ENCODE measurements at places on chromosomes 7 and 10.

DNA sequence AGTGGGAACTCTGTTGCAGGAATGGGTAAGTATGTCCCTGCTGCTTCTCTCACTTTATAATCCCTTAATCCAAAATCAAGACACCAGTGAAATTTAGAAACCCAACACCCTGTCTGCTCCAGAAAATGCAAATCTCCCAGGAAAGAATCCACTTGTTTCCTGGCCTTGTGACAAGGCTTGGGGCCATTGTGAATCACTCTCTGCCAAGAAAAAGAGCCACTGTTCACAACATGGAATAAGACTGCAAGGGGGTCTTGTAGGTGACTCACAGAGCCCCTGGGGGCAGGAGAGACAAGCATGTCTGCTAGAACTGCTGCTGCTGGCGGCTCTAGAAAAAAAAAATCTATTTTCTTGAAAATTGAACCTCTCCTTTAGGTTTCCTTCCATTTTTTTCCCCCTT is 191.2 kb downstream of the SORCS1 start:
- DNase-seq: no peak

DNA sequence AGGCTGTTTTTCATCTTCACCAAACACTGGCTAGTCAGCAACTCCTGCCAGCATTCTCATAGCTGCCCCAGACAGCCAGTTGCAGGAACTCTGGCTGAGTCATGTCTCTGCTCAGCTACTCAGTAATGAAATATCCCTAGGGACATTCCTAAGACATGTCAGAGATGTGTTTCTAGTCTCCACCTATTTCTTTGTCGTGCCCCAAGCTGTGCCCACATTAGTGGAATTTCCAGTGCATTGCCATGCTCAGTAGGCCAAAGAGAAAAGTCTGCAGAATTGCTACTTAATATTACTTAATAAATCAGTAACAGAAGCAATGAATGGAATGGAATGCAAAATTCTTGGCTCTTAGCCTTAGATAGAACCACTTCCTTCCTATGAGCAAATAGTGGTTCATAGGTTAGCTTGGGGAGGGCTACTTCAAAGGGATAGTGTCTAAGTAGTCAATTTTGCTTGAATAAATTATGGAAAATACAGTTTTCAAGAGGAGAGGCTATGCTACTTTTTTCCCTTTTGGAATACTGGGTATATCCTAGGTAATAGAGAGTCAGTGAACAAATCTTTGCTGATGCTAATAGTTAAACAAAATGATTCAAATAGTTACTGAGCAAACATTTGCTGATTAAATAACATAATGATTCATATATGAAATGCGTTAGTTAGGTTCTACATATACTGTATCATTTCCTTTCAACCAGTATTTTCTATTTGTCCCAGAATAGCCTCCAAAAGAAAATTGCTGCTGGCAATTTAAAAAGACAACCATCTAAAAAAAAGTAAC is 23.6 kb upstream of the SEMA3C start:
- no peak for DNase-seq

GRCh38 chr7:150381096-150381495 is 2.0 kb downstream of the ZNF775 start:
- DNase-seq: no peak

GRCh38 chr10:125629758-125630376 is 53.1 kb downstream of the TEX36 start:
- no peak for DNase-seq

GRCh38 chr10:17216901-17217395 is 11.1 kb upstream of the VIM start:
- DNase-seq: no peak

GRCh38 chr10:107653832-107654287 is 489.4 kb upstream of the SORCS1 start:
- no peak for DNase-seq
